ENCODE measurements at places on chromosomes 4 and X.

DNA sequence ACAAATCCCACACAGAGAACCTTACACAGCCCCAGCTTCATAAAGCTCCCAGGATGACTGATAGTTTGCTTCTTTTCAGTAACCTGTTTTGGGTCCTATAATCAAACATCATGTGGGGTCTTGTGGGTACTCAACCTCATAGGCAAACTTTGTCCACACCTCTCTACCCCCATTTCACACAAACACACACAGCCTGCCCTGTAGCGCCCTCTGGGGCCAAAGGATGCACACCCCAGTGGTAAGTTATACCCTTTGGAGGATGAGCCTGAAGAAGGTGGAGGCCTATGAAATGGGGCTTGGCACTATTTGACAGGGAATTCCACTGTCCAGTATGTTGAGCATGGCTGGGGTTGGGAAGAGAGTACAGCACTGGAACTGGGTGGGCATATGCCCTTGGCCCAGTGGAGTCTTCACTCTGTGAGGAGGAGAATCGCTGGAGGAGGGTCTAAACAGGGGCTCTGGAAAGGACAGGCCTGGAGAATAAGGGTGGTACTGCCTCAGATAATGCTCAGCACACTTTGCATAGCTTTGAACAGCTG, 30.5 kb upstream of the COL25A1 start:
- peak; percentile 4 for DNase-seq

- no peak for DNase-seq
Measured at GRCh38 chr4:188455062-188455752, 316.0 kb downstream of the TRIML1 start.

GRCh38 chrX:29661290-29661689, 554.1 kb upstream of the MAGEB2 start:
- no peak for DNase-seq

DNA sequence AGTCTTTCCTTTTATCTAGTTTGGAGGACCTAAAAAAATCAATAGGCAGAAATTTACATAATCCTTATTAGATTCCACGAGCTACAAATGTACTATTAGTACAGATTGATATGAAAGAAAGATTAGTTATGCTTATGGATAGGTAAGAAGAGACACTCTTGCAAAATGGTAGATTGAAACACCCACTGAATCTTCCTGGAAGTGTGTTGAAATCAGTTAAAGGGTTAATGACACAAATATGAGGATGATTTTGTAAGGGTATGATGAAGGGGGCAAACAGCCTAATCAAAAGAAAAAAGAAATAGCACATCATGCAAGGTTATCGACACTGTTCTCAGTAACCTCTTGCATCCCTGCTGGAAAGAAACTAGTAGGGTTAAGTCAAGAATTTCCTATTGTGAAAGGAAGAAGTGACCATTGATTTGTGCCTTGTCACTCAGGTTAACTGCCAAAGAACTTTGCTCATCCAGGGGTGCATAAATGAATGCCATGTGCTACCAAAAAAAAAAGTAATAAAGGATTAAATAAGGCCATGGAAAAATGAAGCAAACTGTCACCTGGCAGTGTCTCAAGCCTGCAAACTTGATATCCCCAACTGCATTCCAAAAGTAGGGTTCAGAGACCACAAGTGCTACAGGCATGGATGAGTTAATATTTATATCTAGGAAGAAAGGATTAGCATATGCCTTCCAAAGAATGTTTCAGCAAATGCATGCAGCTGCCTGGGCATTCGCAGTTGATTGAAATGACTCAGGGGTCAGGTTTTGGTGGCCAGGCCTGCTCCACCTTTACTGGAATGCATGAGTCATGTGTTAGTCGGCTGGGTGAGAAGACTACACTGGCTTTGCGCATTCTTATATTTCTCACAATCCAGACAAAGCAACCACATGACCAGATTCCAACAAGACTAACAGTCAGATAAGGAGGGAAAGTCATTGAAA, 78.3 kb upstream of the ATXN3L start:
- DNase-seq, result no peak

DNA sequence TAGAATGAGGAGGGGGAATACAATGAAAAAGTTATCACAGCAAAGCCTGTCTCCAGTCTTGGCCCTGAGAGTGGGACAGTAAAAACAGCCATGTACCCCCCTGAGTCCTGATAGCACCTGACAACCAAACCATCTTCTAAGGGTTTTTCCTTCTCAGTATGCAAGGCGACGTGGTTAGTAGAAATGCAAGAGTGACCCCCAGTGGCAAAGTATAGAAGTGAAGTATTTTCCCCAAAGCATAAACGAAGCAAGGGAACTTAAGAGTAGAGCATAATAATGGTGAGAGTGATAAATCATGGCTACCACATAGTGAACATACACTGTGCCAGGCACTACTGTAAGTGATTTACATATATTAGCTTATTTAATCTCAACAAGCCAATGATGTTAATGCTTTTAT, 52.8 kb downstream of the FAM47C start:
- no peak for DNase-seq

- no peak for DNase-seq
Measured at GRCh38 chr4:38983291-38983690, 48.9 kb downstream of the TMEM156 start.

DNA sequence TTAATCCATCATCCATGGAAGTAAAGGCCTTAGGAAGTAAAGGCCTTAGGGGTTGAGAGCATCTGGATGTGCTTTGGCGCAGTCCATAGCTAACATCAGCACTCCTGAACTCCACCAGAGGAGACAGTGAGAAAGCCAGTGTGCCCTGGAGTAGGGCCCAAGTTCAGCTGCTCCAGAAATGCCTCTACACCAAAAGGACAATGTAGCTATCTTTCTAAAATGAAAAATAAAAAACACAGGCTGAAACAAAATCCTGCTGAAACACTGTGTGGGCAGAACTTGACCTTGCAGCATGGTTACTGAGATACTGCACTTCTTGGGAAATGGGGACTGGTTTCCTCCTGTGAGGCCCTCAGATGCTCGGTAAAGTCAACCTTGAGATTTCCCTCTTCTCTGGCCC, 29.3 kb downstream of the SH3RF1 start:
- no peak for DNase-seq

DNA sequence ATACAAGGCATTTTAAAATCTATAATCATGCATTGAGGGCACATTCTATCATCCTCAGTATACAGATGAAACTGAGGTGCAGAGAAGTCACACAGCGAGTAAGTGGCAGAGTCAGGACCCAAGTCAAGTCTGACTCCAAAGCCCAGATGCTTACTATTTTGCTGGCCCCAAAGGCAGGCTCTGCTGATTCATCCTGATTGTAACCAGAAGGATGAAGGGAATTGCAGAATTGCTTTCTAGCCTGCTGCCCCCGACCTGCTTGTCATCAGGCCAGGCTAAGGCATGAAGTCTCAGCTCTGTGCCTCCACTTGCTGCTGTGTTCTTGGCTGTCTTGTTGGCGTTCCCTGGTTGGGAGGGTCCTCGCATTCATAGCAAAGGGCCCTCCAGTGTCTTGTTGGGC, 62.7 kb downstream of the SLC9A6 start:
- no peak for DNase-seq

DNA sequence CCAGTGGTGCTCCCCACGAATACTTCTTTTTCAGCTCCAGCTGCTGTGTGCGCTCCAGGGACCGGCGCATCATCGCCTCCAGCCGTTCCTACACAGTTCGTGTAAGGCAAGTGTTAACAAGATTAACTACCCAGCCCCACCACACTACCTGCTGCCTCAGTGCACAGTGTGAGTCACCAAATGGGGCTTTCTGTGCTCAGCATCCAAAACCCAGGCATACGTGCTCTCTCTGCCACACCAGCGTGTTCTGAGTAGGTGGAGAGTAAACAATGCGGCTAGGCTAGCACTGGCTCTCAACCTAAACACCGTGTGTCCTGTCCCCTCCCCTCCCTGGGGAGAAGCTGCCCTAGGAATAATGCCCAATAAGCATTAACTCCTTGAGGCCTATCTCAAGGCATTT, 60.0 kb downstream of the MAP7D2 start:
- DNase-seq, result no peak

DNA sequence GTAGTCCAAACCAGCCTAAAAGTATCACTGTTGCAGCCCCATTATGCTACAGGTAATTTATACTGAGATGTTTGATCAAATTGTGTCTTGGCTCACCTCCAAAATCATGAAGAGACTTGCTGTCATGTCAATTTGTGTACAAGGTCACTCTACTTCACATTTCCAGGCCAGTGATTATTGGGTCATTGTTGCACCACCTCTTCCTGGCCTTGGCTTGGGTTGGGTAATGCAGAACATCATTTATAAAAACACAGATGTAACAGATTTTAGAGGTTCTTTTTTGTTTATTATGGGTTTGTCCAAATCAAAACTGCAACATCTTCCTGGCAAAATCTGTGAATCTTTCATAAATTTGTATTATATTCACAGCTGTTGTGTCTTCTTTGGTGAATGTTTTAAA, 459.5 kb downstream of the ANKRD50 start:
- no peak for DNase-seq

DNA sequence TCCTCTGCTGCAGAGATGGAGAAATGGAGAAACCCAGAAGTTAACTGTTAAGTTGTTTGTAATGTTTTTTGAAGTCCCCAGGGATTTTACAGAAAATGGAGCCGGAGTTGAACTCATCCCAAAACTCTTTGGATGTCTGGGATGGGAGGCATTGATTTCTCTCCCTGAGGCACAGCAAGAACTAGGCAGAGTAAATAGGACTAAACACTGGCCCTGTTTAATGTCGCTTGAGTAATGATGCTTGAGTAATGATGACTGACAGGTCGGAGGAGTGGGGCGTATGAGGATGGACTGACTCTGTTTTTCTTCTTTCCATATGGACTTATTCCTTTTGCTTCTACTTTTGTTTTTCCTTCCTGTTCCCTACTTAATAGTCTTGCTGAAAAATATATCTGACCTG, 69.9 kb downstream of the ARHGAP10 start:
- no peak for DNase-seq

- no peak for DNase-seq
Measured at GRCh38 chrX:43590150-43590549, 65.9 kb upstream of the MAOA start.

DNA sequence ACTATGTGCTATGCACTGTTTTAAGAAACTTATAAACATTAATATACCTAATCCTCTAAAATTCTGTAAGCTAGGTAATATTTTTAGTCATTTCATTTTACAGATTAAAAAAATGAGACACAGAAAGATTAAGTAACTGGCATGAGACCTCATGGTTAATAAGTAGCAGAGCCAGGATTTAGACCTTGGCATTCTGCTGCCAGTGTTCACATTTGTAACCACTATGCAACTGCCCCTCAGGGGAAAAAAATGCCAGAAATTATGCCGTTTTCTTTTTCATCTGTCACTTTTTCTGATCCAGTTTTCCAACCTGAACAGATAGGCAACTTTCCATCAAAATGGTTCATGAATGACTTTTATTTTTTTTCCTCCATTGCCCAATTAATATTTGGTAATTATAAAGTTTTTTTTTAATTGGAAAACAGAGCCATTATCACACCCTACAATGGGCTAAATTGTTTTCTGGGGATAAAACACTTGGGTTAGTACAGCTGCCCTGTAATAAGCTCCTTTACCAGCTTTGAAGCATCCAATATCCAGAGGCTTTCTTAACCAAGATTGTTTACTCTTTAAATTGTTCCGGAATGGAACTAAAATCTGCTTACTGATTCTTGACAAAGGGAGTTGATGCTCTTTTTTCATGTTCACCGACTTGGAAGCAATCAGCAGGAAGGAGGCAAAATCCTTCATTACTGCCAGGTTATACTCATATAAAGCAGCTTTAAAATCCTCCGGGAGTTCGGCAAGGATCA, 56.4 kb upstream of the DDX60 start:
- no peak for DNase-seq

DNA sequence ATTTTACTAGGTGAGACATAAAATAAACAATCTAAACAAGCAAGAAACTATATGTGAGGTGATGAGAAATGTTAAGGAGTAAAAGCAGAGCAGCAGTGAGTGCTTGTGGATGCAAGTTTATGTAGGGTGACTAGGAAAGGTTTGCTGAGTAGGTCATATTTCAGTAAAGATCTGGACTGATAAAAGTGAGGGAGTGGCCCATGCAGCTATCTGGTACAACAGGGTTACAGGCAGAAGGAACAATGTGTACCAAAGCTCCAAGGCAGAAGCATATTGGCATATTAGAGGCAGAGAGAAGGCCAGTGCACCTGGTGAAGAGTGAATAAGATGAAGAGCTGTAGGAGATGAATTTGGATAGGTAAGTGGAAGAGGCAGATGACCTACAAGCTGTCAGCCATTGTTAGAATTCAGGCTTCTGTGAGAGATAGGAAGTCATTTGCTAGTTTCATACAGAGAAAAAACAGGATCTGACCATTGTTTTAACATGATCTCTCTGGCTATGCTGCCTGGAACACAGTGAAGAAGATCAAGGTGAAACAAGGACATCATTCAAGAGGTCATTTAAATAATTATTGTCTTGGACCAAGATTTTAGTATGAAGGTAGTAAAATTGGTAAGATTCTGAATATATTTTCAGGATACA, 274.6 kb downstream of the ANKRD50 start:
- no peak for DNase-seq

- no peak for DNase-seq
Measured at GRCh38 chrX:111837197-111837596, 38.8 kb upstream of the TRPC5OS start.

DNA sequence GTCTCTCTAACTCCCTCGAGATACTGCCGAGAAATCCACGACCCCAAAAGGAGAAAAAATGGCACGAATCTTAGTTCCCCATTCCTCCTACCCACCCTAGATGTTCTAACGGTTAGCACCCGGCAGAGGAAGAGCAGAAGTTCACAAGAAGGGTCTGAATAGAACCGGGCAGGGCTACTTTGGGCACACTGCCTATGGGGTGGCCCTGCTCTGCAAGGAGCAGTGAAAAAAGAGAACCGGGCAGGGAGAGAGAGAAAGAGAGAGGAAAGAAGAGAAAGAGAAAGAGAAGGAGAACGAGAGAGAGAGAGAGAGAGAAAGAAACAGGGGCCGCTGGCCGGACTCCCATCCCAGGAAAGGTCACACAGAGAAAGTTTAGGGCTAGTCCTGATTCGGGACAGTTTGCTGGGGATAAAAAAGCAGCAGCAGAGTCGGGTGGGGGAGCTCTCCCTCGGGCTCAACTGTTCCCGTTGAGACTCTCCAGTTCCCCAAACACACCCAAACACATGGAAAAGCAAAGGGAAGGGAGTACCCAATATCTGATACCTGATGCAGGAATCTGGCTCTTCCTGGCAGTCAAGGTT, 468 bp downstream of the GLA start:
- DNase-seq, result no peak

GRCh38 chr4:123878976-123879375, 482.4 kb downstream of the SPRY1 start:
- no peak for DNase-seq

- DNase-seq, result no peak
Measured at GRCh38 chr4:8328456-8328855, 58.9 kb downstream of the HTRA3 start.

GRCh38 chrX:97126020-97126419, 242.3 kb downstream of the RPA4 start:
- DNase-seq, result no peak

- DNase-seq, result no peak
Measured at GRCh38 chr4:23068287-23068686, 375.6 kb downstream of the GBA3 start.

Data from GM12892 (cell line).